ENCODE measurements at places on chromosomes 11 and 22.

GRCh38 chr11:47220401-47220821, 5.6 kb downstream of the DDB2 start:
- DNase-seq: peak; percentile 44

- DNase-seq: no peak
These were observed 1.4 kb upstream of the TNNI2 start for GRCh38 chr11:1837171-1838076.

DNA sequence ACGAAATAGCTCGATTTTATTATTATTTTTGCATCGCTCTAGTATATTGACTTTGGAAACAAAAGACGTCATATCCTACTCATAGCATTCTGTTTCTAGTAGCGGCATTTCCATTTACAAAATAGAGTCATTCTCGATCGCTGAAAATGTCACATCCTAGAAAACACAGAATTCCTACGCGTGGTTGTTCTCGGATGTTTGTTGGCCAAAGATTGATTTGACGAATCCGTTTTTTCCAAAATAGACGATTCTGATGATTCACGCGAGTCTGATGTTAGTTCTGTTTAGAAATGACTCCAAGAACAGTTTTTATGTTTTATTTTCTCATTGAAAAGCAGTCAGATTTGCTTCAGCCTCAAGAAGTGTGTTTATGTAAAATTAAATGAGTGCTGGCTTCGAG, 47.6 kb downstream of the SMIM38 start:
- no peak for DNase-seq

GRCh38 chr11:95078526-95078925, 11.1 kb upstream of the ENDOD1 start:
- no peak for DNase-seq

- DNase-seq: no peak
These were observed 154.7 kb downstream of the SHANK2 start for GRCh38 chr11:71097506-71098240.

GRCh38 chr22:26286091-26286820, 117.0 kb downstream of the SEZ6L start:
- no peak for DNase-seq

DNA sequence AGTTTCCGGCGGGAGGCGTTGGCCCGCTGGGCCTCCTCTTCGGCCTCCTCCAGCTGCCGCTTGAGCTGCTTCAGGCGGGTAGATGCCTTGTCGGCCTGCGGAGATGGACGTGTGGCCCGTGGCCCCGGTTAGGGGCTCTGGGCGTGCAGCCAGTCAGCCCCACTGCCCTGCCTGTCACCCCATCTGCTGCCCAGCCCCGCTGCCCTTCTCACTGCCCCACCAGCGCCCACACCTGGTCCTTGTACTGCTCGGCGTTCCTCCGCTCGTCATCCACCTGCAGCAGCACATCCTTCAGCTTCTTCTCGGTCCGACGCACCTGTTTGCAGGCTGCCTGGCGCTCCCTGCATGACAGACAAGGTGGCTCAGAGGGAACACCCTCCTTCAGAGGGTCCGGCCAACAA, 31.2 kb downstream of the APOL1 start:
- DNase-seq: no peak

DNA sequence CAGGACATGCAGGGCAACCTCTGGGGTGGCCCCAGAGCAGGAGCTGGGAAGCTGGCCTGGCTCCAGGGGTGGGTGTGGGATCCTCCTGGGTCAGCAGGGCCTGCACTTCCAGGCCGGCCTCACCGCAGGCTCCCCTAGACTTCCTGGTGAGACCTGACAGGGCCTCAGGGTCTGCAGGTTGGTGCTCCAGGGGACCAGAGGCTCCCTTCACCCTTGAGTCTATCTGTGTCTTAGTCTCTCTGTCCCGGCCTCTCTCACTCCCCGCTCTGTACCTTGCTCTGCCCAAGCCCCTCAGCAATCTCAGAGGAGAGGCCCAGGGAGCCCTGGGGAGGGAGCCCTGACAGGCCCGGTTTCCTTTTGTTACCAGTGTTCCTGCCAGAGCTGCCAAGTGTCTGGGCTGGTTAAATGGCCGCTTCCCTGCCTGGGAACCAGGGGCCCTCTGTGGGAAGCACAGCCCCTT, 13.9 kb downstream of the CD82 start:
- DNase-seq: no peak

GRCh38 chr11:35582033-35582432, 36.2 kb upstream of the FJX1 start:
- DNase-seq: no peak

DNA sequence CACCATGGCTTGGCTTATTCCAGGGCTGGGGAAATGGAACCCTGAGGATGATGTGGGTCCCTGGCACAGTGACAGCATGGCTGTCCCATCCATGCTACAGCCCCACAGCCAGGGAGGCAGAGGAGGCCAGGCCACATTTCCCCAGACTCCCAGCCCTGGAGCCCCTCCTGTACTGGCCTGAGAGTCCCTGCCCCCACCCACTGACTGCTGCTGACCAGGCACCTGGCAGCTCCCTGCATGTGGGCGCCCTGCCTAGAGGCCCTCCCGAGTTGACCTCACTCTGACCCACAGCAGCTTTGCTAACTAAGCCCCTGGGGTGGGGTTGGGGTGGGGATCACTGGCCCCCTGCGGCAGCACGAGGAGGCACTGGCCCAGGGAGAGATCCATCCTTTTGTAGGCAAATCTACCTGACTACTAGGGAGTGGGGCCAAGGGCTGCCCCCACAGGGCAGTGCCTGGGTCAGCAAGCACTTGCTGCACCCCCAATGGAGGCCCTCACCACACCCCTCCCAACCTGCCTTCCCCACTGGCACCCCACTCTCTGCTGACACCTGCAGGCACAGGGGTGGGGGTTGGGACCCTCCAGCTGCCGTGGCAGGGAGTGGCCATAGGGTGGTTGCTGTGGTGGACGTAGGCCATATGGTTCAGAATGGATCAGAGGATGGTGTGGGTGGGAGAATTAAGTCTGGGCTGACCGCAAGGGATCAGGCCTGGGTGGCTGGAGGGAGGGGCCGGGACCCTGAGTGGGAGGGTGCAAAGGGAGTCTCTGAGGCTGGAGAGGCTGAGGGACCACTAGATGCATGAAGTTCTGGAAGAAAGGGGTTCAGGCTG, 17.4 kb downstream of the ARVCF start:
- DNase-seq: no peak

DNA sequence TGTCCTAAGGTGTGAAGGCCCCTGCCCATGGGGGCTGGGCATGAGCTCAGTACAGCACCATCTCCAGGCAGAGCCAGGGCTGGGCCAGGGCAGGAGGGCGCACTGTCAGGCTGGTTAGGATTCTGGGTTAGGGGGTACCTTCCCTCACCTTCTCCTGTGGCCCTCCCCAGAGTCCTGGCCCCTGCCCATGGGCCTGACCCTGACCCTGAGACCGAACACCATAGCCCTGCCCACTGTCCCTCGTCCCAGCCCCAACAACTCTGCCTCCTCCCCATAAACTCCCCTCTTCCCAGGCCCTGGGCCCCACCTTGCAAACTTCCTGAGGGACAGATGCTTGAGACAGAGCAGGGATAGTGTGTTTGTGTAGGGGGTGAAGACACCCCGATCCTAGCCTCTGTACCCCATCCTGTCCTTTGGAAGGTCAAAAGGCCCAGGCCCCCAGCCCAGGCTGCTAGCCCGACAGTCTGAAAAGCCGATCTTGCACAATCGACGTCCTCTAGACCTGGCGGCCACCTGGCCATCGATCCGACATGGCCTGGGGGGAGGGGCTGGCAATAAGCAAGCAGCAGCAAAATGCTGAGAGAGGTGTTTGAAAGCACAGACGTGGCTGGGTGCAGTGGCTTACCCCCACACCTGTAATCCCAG, 2.7 kb upstream of the TMPRSS6 start:
- DNase-seq: no peak

GRCh38 chr11:70826541-70827335, 425.6 kb downstream of the SHANK2 start:
- DNase-seq: no peak

DNA sequence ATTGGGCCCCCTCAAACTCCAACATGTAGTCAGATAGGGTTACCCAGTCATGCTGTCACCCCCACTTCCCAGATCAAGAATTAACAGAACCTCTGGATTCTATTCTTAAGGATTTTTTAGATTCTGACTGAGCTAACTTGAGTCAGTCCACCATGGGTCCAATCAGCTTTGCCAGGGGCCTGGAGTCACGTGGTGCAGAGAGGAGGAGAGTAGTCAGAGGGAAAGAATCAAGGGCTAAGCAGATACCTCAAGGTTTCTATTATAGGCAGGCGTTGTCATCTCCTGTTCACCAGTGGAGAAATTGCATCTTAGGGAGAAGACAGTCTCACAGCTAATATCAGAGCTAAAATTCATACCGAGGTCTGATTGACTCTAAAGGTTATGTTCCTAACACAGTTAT, 28.2 kb downstream of the FZD4 start:
- DNase-seq: no peak

DNA sequence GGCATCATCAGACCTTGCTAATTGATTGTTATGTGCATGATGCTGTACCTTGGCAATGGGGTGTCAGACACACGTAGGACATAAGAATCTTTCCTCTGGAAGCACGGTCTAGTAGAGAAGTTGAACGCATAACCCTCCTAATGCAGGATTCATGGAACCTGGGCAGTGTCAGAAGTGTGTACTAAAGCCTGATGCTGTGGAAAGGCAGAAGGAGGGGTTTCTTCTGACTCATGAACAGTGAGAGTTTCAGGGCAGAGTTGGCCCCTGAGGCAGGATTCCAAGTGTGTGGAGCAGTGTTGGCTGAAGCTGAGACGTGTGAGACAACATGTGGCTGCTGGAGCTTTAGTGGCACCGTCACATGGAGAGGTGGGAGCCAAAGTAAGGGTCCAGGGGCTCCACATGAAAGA, 3.5 kb downstream of the PANX1 start:
- no peak for DNase-seq

DNA sequence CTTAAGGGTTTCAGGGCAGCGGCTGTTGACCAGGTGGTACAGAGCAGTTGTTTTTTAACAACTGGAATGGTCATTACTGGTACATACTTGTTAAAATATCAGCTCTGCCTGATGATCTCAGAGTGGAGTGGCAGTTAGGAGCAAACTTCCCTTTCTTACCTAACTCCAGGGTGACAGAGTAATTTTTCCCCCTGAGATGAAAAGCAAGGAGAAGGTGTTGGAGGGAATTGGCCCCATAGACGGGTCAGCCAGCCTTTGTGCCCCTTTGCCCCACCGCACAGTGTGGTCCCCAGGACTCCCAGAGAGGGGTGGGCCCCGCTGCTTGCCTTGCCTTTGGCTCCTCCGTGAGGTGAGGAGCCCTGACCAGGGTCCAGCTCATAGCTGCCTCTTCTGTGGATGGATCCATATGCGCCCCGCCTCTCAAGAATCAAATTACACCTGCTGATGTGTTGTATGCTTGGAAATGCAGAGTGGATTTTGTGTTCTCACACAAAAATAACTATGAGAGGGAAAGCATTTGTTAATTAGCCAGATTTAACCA, 27.0 kb upstream of the SORL1-AS1 start:
- no peak for DNase-seq

- no peak for DNase-seq
These were observed 184.3 kb downstream of the C11orf87 start for GRCh38 chr11:109606256-109606655.

GRCh38 chr22:37401401-37402183, 25.7 kb downstream of the ELFN2 start:
- DNase-seq: no peak

DNA sequence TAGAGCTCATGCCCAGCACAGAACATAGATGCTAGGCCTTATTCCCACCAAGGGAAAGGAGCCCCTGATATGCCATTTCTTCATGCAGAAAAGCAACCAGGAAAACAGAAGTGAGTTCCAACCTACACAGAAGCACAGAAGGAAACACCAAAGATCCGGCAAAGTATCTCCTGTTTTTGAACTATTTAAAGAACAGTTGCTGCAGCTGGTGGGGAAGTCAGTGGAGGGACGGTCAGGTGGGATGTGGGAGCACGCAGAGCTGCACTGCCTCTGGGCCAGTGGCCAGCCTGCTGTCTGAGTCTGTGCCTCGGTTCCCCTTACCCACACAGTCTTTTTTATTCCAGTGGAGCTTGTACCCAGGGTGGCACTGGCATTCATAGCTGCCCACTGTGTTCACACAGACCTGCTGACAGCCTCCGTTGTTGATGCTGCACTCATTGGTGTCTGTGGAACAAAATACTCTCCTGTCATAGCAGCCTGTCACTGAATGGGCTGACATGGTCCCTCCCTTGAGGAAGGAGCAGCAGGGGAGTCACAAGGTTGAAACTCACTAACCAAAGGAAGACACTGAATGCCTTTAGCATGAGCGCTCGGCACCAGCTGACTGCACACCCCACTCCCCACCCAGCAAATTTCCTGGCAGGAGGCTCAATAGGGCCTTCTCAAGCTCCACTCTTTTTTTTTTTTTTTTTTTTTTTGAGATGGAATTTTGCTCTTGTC, 37.9 kb downstream of the SCUBE2 start:
- no peak for DNase-seq

DNA sequence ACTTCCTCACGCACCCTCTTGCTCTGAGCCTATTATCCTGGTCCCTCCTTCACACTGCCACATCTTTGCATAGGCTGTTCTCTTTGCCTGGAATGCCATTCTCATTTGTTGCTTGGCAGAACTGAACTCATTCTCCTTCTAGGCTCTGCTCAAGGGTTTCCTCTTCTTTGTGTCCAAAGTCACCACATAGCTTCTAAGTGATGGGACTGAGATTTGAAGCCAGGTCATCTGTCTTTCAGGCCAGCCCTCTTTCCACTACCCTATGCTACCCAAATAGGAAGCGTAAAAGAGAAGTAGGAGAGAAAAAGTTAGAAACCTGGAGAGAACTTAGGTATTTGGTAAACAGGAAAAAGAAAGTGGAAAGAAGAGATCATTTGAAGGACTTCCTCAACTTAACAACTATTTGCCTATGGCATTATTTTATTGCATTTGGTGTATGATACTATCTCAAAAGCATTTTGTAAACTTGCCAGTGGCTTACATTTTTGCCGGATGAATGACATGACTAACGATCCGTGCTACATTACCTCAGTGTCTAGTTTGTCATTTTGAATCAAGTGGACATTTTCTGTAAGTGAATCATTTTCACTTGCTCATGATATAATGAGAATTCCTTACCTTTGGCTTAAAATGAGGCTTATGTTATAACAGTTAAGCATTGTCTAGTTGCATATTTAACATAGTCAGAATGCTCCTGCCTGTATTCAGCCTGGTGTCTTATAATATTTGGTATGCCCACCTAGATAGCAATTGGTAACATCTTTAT, 18.5 kb downstream of the NF2 start:
- peak; percentile 95 for DNase-seq
